ENCODE measurements at places on chromosomes 5 and 9. TPM values are rescaled to one million over a fixed set of nuclear protein-coding genes. Genes with fewer than 3 reads are reported as not detected.

DNA sequence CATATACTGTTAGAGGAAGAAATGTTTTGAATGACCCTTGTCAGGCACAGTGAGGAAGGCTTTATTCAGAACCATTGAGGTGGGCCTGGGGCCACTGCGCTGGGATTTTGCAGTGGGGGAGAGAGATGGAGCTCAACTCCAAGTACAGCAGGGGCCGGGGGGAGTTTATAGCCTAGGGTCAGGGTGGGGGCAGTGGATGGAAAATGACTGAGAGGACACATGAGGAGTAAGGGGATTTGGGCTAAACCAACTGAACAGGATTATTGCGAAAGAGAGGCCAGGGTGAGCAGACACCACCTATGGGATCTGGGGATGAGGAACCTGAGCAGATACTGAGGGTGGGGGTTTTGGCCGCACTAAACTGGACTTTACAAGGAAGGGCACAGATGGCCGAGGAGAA lies 6.3 kb downstream of the CEP72 start:
- DNase-seq, result peak; percentile 37

GRCh38 chr9:122248448-122248865 lies 16.2 kb downstream of the RBM18 start:
- DNase-seq, result no peak

- DNase-seq, result no peak
Measured at GRCh38 chr5:93789173-93790067, 48.0 kb upstream of the POU5F2 start.

GRCh38 chr5:107821288-107821687 lies 150.6 kb upstream of the EFNA5 start:
- DNase-seq, result no peak

GRCh38 chr5:151745071-151745705 lies 13.2 kb downstream of the ATOX1 start:
- no peak for DNase-seq

DNA sequence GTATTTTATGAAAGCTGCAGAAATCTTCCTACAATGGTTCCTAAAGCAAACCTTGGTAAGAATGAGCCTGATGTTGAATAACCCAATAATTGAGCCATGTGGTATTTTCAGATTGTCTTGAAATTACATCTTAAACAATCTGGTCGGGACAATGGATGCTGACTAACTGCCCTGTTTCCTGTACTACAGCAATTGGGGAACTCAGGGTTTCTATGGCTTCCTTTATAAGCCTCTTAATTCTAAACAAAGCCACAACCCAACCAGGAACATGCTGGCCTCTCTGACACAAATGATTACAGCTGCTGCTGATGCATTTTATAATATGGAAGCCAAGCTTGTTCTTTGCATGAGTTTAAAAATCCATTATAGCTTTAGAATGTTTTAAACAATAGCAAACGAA lies 30.2 kb downstream of the PTPN3 start:
- DNase-seq, result no peak

Gene GABRG2
- not detected for total RNA-seq

DNA sequence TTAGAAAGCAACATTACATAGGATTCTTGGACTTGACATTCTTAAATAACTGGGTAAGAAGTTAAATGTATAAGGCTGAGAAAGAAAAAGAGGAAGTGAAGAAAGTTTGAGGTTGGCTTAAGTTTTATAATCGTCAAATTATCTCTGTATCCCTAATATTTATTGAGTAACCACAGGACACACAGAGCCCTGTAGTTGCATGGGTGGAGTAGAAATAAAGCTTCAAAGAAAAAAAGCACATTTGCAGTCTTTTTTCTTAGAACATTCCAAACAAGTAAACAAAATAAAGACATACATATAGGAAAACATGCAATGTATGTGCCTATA lies 137.0 kb downstream of the CCDC192 start:
- no peak for DNase-seq

DNA sequence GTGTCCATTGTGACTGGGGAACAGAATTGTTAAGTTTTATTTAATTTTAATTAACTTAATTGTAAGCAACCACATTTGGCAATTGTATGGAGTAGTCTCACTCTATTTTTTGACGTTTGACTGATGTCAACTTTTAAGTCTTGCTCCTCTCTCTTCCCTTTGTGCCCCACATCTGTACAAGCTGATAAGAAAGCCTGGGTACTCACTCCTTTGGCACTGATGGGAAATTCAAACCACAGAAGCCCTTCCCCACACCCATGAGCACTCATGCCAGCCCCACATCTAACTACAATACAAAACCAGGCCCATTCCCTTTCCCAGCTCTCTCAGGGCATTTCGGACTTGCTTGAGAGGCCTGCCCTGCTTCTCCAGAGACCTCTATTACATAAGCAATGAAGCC lies 451.5 kb upstream of the KIF2A start:
- DNase-seq, result no peak

GRCh38 chr5:2207416-2208238 lies 324.9 kb upstream of the IRX4 start:
- DNase-seq, result no peak

GRCh38 chr5:53411388-53411787 lies 69.0 kb upstream of the FST start:
- DNase-seq, result no peak

- DNase-seq, result no peak
Measured at GRCh38 chr9:77764894-77765780, 117.0 kb upstream of the GNA14 start.

DNA sequence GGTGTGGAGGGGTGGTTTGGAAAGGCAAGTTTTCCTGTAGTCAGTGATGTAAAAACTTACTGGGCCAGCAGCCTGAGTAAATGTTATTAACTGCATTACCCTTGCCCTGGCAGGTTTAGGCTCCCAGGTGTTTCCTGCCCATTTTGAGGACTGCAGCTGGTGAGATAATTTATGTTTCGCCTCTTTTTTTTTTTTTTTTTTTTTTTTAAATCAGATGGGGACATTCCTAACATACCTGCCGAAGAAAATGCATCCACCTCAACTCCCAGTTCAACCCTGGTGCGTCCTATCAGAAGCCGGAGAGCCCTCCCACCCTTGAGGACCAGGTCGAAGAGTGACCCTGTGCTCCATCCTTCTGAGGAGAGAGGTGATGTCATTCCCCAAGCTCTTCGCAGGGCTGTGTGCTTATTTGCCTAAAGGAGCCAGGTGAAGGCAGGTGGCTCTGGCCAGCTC lies 60.6 kb downstream of the ENTREP1 start:
- no peak for DNase-seq

Gene HSD17B3
- 0.86 TPM for total RNA-seq

GRCh38 chr9:93576258-93577077 lies at the start of gene PHF2:
Gene PHF2 (plus strand): TSS chr9:93576584. CDS start chr9:93576774, 190 bp downstream.
- peak; percentile 78 for DNase-seq

DNA sequence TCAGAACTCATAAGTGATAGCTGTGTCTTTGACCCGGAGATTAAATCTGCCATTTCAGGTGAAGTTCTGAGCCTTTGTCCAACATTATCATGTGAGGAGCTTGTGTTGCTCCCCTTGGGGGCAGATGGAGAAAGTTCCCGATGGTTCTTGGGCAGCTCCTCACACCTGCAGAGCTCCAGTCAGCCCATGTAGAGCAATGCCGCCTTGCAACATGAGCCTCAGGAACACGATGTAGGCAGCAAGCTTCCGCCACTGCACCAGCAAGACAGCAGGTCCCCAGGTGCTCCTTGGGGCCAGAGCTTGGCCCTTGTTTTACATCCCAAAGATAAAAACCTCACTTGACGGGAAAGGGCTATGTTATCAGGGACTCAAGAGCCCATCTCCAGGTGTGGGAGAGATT lies 292.7 kb downstream of the IRX1 start:
- no peak for DNase-seq

GRCh38 chr5:10607023-10607665 lies 43.3 kb downstream of the ANKRD33B start:
- DNase-seq, result no peak

DNA sequence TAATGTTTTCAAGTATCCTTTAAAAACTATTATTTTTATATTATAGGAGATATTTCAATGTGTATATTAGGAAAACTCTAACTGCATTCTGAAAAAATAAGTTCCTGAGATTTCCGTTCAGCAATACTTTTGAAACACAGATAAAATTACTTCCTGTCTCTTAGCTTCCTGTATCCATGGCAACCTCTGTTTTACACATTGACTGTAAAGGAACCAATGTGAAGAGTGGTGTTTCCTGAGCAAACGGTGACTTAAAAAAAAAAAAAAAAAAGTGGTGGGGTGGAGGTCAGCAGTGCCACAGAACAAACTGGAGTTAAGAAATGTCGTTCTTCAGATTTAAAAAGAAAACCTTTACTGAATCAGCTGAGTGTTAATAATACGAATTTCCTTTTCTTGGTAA lies at the start of gene LRRC70:
Gene LRRC70 (plus strand): TSS at position 280 of the 400 bp plus-strand sequence. CDS start 620 bp downstream, outside the sequence.
- DNase-seq, result no peak

GRCh38 chr5:147986134-147986757 lies 77.5 kb upstream of the SPINK5 start:
- DNase-seq, result no peak

Gene AQP3
- total RNA-seq, result 5.5 TPM

DNA sequence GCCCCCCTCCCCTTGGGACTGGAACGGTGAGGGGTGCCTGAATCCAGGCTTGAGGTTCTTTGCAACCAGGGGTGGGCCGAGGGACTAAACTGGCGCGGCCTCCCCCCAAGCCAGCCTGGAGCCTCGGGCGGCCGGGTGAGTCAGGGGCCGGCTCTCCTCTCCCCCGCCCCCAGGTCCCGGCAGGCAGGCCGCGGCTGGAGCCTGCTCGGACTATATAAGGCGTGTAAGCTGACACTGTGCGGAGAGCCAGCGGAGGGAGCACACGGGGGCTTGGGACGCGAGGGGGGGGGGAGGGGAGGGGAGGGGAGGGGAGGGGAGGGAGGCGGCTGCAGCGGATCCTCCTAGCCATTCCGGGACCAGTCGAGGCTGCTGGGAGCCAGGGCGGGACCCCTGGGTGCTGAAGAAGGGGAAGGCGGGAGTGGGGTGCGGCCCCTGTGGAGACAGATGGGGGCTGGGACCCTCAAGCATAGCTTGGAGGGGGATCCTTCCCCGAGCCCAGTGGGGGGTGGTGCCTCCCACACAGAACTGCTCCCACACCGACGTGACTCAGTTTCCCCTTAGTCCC lies 595 bp downstream of the PDLIM7 start:
- peak; percentile 96 for DNase-seq

Gene GGTA1
- 11.0 TPM for total RNA-seq

Gene BASP1
- 25.2 TPM for total RNA-seq

DNA sequence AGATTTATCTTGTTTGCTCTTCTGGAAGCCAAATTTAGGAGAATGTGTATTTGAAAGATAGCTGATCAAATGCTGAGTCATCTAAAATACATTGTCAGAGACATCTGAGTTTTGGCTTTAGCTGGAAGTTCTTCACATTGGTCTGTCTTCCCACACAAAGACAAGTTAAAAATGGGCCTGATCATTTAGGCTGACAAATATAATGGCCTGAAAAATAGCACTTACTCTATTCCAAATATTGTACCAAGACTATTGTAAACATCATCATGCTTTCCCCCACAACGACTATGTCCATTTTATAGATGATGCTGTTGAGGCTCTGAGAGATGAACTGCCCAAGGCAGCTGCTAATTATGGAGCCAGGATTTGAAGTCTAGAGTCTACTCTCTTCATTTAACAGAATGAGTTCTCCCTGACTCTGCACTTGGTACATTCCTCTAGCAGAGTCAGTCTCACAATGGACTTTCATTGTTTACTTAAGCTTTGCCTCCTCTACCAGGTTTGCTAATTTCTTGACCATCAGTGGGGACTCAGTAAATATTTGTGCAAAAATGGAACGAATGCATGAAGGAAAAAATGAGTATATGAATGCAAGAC lies 619.4 kb upstream of the KLF4 start:
- DNase-seq, result no peak

GRCh38 chr9:98931600-98932389 lies 11.9 kb upstream of the COL15A1 start:
- no peak for DNase-seq

Gene GTF3C4
- 9.5 TPM for total RNA-seq

- no peak for DNase-seq
Measured at GRCh38 chr9:105242557-105242956, 1.9 kb upstream of the SLC44A1 start.

DNA sequence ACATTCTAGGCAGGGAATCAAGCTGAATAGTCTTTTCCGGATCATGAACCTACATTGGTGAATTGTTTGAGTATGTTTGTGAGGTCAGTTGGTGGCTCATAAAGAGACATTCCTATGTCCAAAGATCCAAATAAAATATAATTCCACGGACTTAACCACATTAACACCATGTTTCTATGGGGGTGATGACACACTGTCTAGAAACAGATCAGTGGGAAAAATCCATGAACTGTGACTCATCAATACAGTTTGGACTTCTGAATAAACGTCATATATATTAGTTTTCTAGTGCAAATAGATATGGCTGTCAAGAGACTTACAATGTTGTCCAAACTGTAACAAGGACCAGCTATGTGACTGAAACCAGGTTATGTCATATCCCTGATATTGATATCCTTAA lies 509.9 kb upstream of the TYRP1 start:
- no peak for DNase-seq

DNA sequence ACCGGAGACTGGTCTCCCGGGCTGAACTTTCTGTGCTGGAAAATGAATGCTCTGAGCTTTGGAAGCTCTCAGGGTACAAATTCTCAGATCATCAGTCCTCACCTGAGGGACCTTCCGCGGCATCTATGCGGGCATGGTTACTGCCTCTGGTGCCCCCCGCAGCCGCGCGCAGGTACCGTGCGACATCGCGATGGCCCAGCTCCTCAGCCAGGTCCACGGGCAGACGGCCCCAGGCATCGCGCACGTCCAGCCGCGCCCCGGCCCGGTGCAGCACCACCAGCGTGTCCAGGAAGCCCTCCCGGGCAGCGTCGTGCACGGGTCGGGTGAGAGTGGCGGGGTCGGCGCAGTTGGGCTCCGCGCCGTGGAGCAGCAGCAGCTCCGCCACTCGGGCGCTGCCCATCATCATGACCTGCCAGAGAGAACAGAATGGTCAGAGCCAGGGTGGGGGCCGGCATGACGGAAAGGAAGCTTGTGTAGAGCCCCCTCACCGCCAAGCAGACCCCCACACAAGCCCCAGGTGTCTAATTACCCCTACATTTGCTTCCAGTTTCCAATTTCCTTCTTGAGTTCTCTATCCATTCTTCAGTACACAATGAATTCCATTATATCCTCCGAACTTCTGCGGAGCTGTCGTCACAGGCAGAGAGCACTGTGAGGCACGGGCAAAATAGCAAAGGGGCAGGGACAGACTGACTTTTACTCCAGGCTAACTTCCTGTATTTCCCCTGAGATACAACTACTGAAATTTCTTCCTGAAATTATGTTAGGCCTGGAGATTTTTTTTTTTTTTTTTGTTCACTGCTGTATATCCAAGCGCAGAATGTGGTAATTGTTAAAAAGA lies 23.2 kb downstream of the CDKN2A start:
- DNase-seq, result no peak

Gene CA9
- 1.2 TPM for total RNA-seq

All from posterior vena cava (tissue), 2 donors.